ENCODE measurements at places on chromosomes 5 and 9.

GRCh38 chr9:106535439-106535838 lies 327.5 kb upstream of the ZNF462 start:
- no peak for DNase-seq

DNA sequence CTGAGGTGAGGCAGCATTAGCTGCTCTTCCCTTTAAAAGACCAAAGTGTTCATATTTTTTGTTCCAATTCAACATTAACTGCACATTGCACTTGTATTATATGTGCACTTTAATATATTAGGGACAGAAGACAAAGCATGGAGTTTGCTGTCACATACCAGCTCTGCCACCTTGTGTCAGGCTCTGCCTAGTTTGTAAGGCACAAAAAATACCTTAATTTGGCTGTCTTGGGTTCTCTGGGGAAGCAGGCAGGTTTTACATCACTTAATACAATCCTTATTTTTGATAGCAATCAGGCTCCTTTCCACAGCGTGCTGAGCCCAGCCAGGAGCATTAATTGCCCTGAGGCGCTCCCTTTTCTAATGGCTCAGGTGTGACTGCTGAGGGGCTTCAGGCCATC lies 131.8 kb downstream of the SCAMP1 start:
- DNase-seq = no peak

DNA sequence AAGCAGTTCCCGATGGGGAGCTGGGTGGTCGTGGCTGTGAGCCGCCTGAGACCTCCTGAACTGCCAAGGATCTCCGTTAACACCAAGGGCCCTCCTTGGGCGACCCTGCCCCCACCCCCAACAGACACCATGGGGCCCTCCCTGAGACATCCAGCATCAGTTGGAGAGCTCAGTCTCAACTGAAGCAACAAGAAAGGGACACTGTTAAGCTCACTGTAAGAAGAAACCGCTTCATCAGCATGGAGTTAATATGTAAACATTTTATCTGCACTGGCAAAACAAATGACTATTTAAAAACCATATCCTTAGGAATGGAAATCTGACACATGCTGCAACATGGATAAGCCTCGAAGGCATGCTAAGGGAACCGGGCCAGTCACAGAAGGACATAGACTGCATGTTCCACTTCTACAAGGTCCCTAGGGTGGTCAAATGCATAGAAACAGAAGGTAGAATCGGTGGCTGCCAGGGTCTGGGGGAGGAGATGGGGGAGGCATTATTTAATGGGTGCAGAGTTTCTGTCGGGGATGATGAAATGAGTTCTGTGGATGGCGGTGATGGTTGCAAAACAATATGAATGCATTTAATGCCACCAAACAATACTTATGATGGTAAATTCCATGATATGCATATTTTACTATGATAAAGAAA lies 47.4 kb downstream of the ROR2 start:
- DNase-seq = no peak

DNA sequence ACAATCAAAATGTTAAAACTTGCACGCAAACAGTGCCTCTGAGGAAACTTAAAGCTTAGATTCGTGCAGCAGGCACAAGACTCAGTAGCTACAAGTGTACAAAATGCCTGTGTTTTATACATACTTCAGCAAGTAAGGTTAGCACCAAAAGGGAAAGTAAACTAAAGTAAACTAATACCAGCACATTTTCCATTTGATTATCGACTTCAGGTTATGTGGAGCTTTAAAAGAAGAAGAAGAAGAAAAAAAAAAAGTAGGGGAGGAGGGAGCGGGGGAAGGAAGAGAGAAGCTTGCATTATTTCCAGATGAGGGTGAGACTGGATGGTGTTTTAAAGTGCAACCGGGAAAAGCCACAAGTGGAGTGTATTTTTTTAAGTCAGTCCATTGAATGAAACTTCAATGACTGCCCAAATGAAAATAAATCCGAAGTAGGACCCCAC lies 596 bp upstream of the ADAMTS6 start:
- no peak for DNase-seq

DNA sequence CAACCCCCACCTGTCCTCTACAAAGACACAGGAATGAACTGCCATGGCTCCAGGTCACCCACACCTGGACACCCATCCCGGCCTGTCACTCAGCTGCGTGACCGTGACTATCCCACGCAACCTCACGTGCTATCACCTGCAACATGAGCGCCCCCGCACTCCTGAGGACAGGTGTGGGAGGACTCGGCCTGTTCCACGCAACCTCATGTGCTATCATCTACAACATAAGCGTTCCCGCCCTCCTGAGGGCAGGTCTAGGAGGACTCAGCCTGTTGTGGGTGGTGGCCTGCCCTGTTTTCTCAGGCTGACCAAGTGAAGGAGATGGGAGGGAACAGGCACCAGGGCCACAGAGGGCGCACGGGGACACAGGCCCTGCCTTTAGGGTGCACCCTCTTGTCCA lies 4.1 kb downstream of the QSOX2 start:
- DNase-seq = no peak

DNA sequence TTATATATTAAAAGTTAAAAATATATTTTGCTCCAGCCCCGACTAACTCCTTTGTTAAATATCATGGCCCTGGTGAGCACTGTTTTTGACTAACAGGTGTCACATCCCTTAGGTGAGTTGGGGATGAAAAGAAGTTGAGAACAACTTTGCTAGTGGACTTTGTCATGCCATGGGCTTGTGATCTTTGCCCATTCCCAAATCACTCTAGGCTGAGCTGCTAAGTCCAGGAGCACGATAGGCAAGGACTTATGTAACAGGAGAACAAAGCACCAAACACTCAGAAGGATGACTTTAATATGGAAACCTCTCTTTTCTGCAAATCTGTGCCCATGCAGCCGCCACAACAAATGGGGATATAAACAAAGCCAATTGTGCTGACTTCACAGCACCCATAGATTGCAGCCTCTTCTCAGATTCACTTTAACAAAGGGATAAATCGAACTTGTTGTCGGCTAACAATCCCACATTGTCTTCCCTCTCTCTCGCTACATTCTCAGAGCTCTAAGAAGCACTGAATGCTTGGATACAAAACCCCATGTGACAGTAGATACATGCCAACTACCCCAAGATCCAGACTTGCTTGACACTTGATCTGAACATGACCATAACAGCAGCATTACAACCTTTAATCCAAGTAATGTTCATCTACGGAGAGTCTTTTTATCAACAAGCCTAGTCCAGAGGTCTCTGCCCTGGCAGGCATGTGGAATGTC lies 86.8 kb upstream of the CD180 start:
- DNase-seq = no peak

DNA sequence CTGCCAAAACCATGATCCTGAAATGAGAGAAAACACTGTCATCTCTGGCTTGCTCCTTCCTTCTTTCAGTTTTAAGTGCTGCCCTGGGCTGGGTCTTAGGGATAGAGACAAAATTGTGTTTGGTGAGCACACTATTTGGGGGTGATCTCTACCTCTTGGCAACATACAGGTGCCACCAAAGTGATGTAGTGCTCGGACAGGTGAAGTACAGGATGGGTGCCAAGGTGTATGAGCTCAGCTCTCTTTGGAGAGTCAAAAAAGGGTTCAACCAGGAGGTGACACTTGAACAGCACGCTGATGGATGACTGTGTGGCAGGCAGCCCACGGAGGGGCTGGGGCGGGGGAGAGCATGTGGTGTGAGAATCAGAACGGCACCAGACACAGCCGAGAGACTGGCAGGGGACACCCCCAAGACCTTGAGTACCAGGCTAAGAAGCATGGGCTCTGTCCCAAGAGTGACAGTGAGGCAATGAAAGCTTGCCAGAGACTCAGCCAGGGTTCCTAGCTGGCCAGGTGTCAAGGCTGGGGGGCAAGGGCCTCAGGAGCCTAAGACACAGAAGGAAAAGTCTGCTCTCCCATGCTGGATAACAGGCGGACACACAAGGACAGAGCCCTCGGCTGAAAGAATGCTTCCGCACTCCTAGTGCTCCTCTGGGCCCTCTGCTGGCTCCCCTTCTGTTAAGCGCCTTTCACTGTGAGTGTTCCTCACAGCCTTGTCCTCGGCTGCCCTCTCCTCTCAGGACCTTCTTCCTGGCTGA lies 2.5 kb downstream of the NHP2 start:
- DNase-seq = no peak

DNA sequence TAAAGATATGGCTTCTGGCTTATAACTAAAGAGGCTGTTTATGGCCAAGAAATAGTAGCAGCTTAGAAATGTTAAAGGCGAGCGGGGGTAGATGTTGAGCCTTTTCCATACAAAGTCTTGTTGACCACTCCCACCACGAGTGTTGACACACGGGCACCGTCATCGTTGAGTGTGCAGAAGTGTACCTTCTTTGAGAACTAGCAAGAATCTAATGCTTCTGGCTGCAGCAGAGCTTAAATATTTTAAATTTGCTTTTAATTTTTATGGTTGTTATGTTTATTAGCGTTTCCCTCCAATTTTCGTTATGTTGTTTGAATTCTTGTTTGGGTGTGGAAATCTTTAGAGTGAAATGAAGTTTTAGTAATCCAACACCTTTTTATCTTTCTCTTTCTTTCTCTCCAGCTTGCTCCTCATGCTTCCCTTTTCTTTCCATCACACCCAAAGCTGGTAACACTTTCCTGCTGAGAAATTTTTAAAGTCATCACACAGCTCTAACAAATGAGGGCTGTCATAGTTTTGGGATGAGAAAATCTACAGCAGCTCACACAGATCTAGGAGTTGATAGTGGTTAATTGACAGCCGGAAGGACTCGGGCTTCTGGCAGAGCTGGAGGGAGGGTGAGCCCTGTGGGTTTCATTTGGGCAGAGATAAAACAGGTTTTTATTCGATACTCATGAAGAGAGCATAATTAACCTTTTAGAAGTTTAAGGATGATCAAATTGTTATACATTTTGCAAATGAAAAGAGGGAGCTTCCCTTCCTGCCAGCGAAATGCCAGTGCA lies 120.1 kb upstream of the ZNF608 start:
- DNase-seq = no peak

DNA sequence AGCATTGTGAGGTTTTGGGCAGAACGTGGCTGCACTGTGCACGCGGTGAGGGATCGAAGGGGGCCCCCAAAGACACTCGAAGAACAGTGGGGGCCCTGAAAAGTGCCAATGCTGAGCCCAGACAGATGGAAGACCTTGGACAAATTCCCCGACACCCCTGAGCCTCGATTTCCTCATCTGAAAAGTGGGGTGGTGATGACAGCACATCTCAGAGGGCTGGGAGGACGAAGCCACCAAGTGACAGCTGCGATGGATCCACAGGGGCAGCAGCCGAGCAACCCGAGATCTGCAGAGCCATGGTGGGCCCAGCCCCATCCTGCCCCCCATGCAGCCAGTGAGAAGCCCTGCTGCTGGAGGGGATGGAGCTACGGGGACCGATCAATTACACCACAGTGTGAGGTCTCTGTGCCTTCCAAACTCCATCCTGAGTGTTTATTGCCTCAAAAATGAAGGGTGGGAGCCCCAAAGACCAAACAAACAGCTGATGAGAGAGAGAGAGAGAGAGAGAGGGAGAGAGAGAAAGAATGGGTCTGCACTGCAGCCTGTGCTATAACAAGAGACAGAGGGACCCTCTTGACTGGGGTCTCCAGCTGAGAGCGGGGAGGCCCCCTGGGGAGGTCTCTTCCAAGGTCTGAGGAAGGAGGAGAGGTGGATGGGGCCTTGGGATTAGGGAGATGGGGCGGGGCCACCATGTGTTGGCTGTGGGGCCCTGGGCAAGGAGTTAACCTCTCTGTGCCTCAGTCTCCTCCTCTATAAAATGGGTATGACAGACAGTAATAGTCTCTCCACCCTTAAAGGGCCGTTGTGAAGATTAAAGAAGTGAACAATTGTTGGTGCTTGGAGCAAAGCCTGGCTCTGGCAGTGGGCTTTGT lies 134.4 kb upstream of the IER5L start:
- DNase-seq = no peak

- no peak for DNase-seq
Measured at GRCh38 chr5:111197523-111197922, 26.7 kb upstream of the CAMK4 start.

DNA sequence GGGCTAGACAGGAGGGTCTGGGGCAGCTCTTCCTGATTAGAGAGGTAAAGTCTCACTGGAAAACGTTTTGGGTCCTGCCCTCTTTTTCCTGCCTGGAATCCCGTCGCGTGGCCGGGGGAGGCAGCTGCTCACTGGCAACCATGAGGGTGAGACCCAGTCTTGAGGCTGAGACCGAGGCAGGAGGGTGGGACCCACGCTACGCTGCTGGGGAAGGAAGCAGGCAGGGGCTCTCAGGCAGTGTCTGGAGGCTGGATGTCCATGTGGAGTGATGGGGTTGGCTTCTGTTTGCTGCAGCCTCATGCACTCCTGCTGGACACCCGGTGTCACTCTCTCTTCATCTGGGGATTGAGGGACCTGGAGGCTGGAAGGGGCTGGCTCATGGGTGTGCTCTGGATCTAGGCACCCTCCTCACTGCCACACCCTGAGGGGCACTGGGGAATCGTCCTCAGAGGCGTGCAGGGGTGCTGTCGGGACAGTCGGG lies 11.3 kb upstream of the SLC2A6 start:
- DNase-seq = no peak

GRCh38 chr5:96690861-96691260 lies 28.7 kb downstream of the CAST start:
- no peak for DNase-seq

- DNase-seq = no peak
Measured at GRCh38 chr5:107103522-107103921, 567.2 kb downstream of the EFNA5 start.

- peak; percentile 24 for DNase-seq
Measured at GRCh38 chr9:38417003-38417945, 7.0 kb downstream of the IGFBPL1 start.

DNA sequence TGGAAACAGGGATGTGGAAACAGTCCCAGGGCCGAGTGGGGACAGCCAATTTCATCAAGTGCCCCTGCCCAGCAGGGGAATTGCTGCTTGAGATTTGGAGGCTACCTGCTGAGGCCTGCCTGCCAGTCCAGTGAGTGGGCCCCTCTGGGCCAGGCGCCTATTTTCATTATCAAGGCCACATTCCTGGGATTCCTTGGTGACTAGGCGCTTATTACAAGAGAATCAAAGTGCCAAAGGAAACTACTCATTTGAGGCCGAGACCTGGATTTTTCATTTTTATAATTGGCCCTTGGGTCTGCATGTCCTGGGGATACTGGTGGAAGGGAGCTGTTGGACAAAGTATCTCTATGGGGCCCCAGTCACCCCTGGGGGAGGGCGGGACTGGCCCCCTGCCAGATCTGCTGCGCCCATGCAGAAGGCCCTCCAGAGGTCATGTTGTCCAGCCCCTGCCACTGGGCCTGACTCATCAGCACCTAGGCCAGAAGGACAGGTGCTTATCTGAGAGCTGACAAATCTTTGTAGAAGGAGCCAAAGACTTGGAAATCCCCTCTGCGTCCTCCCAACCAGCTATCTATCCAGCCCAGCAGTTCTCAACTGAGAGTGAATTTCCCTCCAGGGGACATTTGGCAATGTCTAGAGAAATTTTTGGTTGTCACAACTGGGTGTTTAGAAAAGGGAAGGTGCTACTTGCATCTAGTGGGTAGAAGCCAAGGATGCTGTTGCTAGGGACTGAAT lies 45.6 kb downstream of the FOXI1 start:
- no peak for DNase-seq

Measured in activated CD8-positive, alpha-beta memory T cell treated with anti-CD3 and anti-CD28 coated beads for 48 hours (primary cell).